Testis (tissue), 5 donors: ENCODE measurements at places on chromosomes 12 and 14.

- no peak for DNase-seq
- no peak overlapping the region for H3K27ac ChIP-seq
- peaks cover 5% of the 10 kb centered on the region for H3K4me1 ChIP-seq
- no peaks in the 10 kb centered on the region for H3K27me3 ChIP-seq
- H3K4me3 ChIP-seq: no peak overlapping the region
Observed at GRCh38 chr12:54229624-54230212, 40.9 kb upstream of the SMUG1 start.

- no peaks in the 10 kb centered on the region for H3K27me3 ChIP-seq
- no peaks in the 10 kb centered on the region for H3K36me3 ChIP-seq
- H3K4me3 ChIP-seq: no peak overlapping the region
- peak; percentile 75 for DNase-seq
- no peak overlapping the region for H3K27ac ChIP-seq
Observed at GRCh38 chr12:123097561-123098084, 53.3 kb downstream of the PITPNM2 start.

GRCh38 chr12:108622421-108622820 lies 11.3 kb downstream of the SELPLG start:
- no peaks in the 10 kb centered on the region for H3K4me1 ChIP-seq
- H3K4me3 ChIP-seq: no peak overlapping the region
- no peaks in the 10 kb centered on the region for H3K36me3 ChIP-seq
- no peak overlapping the region for H3K27ac ChIP-seq
- no peaks in the 10 kb centered on the region for H3K27me3 ChIP-seq

GRCh38 chr12:51797301-51797700 lies 51.2 kb downstream of the FIGNL2 start:
- no peaks in the 10 kb centered on the region for H3K4me1 ChIP-seq
- H3K27ac ChIP-seq: no peak overlapping the region
- H3K4me3 ChIP-seq: no peak overlapping the region

DNA sequence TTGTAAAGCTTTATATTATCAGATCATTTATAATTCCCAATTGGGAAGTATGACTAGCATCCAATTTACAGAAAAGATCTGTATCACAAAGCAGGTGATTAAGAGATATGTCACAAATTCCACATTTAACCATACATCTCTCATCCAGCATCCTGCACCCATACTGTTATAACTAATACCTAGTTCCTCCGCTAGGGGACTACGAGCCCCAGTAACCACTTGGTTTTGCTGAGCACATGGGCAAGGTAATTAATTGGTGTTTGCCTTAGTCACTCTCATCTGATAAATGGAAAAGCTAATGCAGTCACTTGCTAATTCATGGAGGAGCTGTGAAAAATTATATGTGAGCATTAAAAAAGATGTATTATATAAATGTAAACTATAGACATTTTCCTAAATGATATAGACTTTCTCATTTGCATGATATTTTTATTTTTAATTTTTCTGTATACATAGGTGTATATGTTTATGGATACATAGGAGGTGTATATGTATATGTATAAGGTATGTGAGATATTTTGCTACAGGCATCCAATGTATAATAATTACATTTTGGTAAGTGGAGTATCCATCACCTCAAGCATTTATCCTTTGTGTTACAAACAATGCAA lies 1031.8 kb downstream of the GALC start:
- no peaks in the 10 kb centered on the region for H3K36me3 ChIP-seq
- no peak for DNase-seq
- no peaks in the 10 kb centered on the region for H3K4me1 ChIP-seq
- no peak overlapping the region for H3K4me3 ChIP-seq
- H3K27ac ChIP-seq: no peak overlapping the region

DNA sequence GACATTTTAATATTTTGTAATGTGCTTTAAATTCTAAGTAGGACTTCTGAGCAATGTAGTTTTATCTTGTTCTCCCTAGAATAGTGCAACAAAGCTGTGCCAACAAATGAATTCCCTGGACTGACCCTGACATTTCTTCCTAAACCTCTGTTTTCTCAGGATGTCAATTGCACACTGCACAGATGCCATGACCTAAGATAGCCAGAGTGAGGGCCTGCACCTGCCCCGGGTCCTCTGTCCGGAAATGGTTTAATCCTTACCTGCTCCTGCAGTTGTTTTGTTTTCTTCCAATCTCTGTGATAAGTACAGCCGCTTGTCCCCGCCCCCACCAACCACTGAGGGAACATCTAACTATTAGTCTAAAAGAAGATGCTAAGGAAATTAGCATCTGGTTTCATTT lies 831.5 kb downstream of the GALC start:
- no peak for DNase-seq
- no peaks in the 10 kb centered on the region for H3K36me3 ChIP-seq
- H3K27ac ChIP-seq: no peak overlapping the region
- H3K27me3 ChIP-seq: no peaks in the 10 kb centered on the region
- H3K4me3 ChIP-seq: no peak overlapping the region

- H3K36me3 ChIP-seq: no peaks in the 10 kb centered on the region
- DNase-seq: no peak
- H3K4me1 ChIP-seq: peaks cover 45% of the 10 kb centered on the region
- H3K27me3 ChIP-seq: no peaks in the 10 kb centered on the region
- peak overlapping the region; percentile 86 for H3K27ac ChIP-seq
Observed at GRCh38 chr12:53059434-53060063, 9.7 kb downstream of the TNS2 start.

GRCh38 chr14:96091941-96092411 lies 52.8 kb downstream of the C14orf132 start:
- no peaks in the 10 kb centered on the region for H3K4me1 ChIP-seq
- H3K4me3 ChIP-seq: no peak overlapping the region
- no peak for DNase-seq
- no peaks in the 10 kb centered on the region for H3K36me3 ChIP-seq
- no peak overlapping the region for H3K27ac ChIP-seq
- H3K27me3 ChIP-seq: no peaks in the 10 kb centered on the region

DNA sequence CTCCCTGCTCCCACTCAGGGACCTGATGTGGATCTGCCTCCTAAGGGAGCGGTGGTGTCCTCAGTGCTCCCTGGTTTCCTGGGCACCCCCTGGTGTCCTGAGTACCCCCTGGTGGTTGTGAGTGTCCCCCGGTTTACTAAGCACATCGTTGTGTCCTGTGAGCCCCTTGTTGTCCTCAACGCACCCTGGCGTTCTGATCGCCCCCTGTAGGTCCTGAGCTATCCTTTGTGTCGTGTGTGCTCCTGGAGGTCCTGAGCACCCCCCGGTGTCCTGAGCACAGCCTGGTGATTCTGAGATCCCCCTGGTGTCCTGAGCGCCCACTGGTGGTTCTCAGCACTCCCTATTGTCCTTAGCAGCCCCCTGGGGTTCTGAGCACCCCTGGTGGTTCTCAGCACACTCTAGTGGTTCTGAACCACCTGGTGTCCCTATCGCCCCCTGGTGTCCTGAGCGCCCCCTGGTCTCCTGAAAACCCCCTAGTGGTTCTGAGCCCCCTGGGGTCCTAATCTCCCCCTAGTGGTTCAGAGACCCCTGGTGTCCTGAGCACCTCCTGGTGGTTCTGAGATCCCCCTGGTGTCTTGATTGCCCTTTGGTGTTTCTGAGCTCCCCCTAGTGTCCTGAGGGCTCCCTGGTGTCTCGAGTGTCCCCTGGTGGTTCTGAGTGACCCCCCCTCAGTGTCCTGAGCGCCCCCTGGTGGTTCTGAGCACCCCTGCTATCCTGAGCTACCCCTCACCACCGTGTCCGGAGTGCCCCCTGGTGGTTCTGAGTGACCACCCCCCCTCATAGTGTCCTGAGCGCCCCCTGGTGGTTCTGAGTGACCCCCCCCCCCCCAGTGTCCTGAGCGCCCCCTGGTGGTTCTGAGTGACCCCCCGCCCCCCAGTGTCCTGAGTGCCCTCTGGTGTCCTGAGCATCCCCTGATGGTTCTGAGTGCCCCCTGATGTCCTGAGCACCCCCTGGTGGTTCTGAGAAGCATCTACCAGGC lies 615.1 kb downstream of the TMEM121 start:
- no peaks in the 10 kb centered on the region for H3K36me3 ChIP-seq
- no peak overlapping the region for H3K27ac ChIP-seq
- peak; percentile 45 for DNase-seq
- H3K4me1 ChIP-seq: no peaks in the 10 kb centered on the region
- no peaks in the 10 kb centered on the region for H3K27me3 ChIP-seq
- no peak overlapping the region for H3K4me3 ChIP-seq

DNA sequence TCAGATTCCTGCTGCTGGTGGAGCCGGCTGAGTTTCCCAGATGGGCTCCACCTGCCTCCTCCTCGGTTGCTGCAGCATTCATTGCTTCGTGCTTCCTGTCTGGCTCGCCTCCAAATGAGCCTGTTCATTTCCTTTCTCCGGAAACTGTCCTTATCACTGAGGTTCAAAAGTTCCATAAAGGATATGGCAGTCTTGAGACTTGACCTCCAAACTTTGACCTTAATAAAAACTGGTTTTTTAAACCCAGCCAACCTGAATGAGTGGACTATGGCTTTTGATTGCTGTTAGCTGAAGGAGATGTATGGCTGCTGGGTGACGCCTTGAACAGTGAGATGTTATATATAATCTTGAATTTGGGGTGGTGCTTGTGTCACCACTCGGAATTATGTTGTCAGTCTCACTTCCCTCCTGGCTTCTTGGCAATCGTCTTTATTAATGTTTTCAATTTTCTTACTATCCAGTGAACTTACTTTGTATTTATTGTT lies 62.7 kb downstream of the RASSF3 start:
- no peaks in the 10 kb centered on the region for H3K27me3 ChIP-seq
- no peaks in the 10 kb centered on the region for H3K36me3 ChIP-seq
- peaks cover 9% of the 10 kb centered on the region for H3K4me1 ChIP-seq
- no peak overlapping the region for H3K27ac ChIP-seq
- H3K4me3 ChIP-seq: no peak overlapping the region

DNA sequence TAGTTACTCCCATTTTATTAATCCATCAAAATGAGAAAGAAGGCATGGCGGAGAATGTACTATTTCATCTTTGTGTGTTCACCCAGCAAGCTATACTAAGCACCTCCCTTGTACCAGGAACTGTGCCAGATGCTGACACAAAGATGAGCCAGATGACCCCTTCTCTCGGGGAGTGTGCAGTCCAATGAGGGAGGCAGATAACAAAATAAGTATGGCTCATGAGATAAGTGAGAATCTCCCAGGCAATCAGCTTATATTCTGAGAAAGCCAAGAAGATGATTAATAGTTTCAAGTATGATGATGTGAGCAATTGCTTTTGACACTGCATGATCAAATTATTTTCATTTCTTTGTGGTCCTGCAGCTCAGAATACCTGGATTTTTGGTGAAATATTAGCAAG lies 1.3 kb upstream of the TMEM233 start:
- H3K27ac ChIP-seq: no peak overlapping the region
- H3K4me1 ChIP-seq: no peaks in the 10 kb centered on the region
- H3K4me3 ChIP-seq: no peak overlapping the region
- DNase-seq: no peak

GRCh38 chr12:94272280-94272679 lies 123.9 kb downstream of the PLXNC1 start:
- H3K36me3 ChIP-seq: no peaks in the 10 kb centered on the region
- H3K27me3 ChIP-seq: no peaks in the 10 kb centered on the region
- no peak for DNase-seq
- no peak overlapping the region for H3K27ac ChIP-seq
- H3K4me3 ChIP-seq: no peak overlapping the region
